ENCODE measurements at places on chromosomes 12 and 14.

DNA sequence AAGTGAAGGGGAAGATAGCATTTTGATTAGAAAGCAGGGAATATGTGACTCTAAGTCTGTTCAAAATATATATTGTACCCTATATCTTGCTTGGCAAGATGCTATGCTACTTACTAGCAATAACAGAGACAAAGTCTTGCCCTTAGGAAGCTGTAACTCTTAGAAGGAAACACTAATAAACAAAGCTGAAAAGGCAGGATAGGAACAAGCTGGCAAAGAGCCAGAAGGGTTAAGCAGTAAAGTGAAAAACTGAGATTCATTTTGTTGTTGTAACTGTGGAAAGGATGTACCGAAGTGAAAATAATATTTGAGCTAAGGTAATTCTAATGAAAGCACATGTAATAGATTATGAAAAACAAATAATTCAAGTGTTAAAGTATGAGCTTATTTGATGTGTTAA is 527.1 kb upstream of the FLRT2 start:
- no peak for DNase-seq

DNA sequence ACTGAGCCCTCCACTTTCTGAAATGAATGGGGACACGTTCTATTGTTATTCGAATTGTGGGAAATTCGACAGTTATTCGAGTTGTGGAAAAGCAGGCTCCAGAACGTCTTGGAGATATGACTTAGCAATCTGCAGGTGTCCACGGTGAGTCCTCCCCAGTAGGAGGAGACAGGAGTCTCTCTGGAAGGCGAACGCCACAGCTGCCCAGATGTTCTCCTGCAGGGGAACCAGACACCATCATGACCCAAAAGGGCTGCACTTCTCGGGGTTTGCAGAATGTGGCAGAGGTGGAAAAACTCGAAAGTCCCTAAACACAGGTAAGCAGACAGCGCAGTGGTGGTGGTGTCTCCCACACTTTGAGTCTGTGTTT is 363.6 kb upstream of the SFSWAP start:
- no peak for DNase-seq

DNA sequence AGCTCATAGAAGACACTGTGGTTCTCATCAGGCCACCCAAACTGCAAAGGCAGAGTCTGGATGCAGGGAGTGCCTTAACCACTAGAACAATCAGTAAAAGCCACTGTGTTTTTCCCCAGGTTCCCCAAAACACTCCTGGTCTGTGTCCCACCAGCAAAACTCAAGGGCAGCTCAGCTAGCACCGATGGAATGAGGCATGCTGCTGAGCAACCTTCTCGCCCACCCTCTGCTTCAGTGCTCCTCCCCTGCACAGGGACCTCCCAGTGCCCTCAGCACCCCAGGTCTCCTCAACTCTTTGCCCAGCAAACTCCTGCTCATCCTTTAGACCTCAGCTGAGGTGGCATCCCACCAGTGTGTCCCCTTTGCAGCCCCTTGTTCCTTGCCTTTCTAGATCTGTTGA is 4.0 kb downstream of the KRT77 start:
- no peak for DNase-seq

DNA sequence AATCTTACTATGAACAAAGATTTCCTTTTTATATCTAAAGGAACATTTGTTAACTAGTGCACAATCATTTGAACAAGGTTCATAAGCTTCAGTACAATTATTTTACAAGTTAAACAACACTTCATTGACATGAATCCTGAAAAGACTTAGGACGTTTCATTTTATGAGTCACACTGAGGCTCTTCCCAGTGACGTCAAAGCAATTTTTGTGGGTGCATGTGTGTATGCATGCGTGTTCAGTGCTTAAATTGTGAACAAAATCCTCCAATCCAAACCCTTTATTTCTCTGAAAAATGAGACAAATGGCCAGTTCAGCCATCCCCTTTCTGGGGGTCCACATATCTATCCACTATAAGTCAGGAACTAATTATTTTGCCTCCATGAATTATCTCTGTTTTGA is 2.9 kb downstream of the LMNTD1 start:
- no peak for DNase-seq

GRCh38 chr14:71168564-71169427 is 261.5 kb downstream of the PCNX1 start:
- DNase-seq, result no peak

DNA sequence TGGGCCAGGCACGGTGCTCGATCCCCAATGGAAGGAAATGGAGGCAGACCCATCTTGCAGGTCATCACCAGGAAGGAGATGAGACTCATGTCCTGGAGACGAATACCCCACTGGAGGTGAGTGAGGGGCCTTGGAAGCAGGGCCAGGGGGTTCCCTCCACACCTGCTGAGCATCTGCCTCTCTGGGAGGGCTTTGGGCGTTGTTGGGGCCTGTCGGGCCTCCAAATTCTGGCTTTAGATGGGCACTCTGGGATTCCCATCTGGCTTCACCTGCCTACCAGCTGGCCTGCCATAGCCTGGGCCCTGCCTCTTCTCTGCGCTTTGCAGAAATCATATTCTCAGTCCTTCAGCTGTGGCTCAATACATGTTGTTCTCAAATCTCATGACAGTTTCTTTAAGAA is 13.9 kb downstream of the RTL1 start:
- no peak for DNase-seq

- no peak for DNase-seq
Measured at GRCh38 chr12:84702001-84702400, 210.6 kb downstream of the SLC6A15 start.

DNA sequence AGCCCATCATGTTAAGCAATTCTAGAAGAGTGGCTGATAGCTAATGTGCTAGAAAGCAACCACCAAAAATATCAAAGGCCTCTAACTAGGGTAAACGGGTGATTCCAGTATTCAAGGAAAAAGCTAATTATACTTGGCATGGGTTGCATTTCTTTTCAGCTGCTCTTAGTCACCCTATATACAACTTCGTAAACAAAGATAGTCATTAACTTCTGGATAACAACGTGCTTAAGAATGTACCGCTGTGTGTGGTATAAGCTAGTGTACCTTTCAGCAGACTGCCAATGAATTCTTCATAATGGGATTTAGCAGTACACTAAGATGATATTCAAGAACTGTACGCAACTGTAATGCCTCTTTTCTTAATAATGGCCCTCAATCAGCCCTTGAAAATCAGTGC is 42.2 kb upstream of the SLC6A13 start:
- no peak for DNase-seq

DNA sequence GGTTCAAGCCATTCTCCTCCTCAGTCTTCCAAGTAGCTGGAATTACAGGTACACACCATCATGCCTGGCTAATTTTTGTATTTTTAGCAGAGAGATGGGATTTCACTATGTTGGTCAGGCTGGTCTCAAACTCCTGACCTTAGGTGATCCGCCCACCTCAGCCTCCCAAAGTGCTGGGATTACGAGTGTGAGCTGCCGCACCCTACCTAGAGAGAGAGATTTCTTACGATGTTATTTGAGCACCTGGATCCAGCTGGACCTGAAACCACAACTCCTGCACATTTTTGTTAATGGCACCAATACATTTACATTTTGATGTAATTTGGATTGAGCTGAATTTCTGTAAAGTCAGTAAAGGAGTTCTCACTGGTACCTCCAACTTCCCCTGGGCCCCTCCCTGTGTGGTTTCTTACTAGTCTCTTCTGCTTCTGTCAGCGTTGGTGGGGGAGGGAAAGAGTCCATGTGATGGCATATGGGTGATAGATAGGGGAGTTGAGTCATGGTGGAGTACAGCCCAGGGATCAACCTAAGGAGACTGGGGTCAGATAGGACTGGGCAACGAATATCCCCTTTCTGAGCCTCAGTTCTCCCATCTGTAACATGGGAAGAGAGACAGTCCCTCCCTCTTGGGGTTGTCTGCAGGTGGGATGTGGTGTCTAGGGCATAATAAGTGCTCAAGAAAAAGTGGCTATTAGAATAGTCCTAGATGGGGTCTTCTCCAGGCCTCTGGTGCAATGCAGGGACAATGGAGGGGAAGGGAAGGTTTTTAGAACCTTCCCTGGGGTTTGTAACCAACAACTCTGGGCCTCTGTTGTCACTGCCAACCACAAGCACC is 83.3 kb upstream of the MED13L start:
- DNase-seq, result no peak

- no peak for DNase-seq
Measured at GRCh38 chr12:124334976-124335375, 40.1 kb downstream of the RFLNA start.

- DNase-seq, result no peak
Measured at GRCh38 chr14:55117803-55118441, 11.1 kb upstream of the LGALS3 start.

DNA sequence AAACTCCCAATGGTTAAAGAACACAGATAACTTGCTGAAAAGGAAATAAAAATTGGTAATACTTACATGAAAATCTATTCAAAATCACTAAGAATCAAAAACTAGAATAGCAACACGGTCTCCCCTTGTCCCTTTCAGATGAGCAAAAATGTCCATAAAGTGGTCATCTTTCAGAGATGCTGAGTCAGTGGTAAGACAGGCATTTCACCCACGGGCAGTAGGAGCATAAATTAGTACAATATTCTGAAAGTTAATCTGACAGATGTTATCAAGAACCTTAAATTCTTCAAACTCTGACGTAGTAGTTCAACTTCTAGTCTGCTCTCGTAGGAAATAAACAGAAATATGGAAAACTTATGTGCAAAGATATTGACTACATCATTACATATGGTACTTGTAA is 33.1 kb upstream of the GNPNAT1 start:
- no peak for DNase-seq

DNA sequence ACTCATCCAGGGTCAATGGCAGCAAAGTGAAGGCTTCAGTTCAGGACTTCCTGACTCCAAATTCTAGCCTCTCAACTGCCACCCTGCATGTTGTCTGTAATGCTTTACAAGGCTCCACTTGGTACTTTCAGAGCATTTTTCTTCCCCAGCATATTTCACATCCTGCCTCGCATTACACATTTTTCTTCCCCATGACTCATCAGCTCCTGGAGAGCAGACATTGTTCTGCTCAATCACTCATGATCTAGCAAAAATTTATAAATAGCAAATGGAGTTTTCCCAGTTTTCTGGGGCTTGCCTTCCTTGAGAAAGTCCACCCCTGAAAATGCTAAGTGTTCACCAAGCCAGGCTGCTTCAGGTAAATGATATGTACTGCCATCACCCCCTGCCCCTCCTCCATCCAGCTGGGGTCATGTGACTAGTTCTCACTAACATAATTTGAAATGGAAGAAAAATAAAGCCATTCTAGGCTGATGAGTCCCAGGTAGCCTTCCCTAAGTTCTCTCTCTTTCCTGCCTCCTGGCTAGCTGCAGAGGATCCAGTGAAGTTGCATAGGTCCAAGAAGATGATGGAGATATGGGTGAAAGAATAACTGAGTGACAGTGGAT is 69.4 kb downstream of the ARMH4 start:
- no peak for DNase-seq

GRCh38 chr12:104351057-104351983 is 47.8 kb downstream of the EID3 start:
- no peak for DNase-seq

DNA sequence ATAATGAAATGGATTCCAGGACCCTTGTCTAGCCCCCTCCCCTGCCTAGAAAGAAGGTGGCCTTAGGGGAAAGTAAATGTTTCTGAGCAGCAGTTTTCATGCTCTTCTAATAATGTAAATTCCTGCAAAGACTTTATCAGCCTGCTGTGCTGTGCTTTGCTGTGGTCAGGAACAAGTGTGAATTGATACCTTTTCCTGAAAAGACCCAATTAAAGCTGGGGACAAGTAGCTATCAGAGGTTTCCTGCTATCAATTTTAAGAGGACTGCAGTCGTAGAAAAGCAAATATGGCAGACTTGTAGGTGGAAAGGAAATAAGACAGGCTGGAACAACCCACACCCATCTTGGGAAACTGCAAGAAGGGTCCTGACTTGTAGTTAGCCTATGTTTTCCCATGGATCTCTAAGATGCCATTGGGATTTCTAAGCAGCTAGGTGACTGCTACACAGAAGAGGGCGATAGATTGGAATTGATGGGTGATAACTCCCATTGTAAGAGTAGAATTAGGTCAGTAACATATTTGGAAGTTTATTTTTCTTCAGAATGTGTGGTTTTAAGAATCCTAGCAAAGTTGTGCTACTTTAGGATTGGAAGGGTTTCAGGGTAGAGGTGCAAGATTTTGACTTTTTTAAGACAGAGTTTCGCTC is 3.1 kb downstream of the DYNLL1 start:
- no peak for DNase-seq

- no peak for DNase-seq
Measured at GRCh38 chr12:63965936-63966605, 121.6 kb downstream of the SRGAP1 start.

- DNase-seq, result peak; percentile 57
Measured at GRCh38 chr12:32455607-32456071, 56.3 kb downstream of the FGD4 start.

- DNase-seq, result peak; percentile 79
Measured at GRCh38 chr14:32710731-32711680, 227.7 kb upstream of the NPAS3 start.

- DNase-seq, result no peak
Measured at GRCh38 chr12:3103806-3104205, 26.6 kb downstream of the TSPAN9 start.

DNA sequence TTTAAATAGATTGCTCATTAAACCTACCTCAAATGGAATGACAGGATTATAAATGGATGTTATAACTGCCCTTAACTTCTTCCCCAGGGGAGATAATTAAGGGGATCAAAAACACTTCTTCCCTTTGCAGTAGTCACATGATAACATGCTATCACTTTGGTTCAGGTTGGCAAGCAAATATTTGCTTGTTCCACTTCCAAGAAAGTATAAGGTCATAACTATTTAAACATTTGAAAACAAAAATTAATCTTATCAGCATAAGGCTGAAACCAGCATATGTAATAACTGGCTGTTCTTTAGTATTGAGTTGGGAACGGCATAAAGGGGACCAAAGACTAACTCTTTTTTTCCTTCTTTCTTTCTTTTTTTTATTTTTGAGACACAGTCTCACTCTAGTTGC is 2.4 kb upstream of the LYZ start:
- DNase-seq, result no peak

DNA sequence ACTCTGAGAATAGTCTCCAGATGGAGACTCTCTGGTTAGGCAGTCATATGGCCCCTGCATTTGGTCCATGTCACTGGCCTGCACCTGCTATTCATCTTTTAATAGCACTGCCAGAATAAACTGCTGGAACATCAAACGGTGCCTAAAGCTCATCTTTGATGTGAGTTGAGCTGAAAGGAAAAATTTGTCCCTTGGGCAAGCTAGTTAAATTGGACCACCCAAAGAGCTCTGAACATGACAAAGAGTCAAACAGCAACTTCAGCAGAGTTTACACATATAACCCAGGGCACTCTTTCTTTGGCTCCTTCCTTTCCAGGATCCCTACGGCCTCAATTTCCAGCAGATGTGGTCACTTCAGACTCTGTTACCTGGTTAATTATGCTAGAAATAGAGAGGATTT is 269.9 kb downstream of the RPL10L start:
- no peak for DNase-seq

GRCh38 chr14:54807881-54808280 is 94.7 kb downstream of the GCH1 start:
- no peak for DNase-seq

DNA sequence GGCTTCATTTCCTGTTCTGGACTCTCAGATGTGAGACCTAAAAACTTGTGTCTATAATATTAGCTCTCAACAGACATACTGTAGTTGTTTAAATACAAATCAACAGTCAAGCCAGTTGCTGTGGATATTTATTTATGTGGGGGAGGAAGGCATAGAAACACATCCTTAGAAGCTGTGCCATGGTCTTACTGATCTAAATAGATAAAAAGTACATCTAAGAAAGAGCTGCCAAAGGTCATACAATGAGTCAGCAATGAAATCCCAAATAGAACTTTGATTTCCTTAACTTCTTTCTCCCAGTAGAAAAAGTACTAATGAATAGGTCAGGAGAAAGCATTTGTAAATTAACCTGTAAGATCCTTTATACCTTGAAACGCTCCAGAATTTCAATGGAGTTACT is 185.1 kb downstream of the AKAP6 start:
- no peak for DNase-seq

All from NCI-H1092 treated with DMSO at 0.1 percent for 48 hours (cell line).